LoVo (cell line): ENCODE measurements at places on chromosomes 1 and 21.

DNA sequence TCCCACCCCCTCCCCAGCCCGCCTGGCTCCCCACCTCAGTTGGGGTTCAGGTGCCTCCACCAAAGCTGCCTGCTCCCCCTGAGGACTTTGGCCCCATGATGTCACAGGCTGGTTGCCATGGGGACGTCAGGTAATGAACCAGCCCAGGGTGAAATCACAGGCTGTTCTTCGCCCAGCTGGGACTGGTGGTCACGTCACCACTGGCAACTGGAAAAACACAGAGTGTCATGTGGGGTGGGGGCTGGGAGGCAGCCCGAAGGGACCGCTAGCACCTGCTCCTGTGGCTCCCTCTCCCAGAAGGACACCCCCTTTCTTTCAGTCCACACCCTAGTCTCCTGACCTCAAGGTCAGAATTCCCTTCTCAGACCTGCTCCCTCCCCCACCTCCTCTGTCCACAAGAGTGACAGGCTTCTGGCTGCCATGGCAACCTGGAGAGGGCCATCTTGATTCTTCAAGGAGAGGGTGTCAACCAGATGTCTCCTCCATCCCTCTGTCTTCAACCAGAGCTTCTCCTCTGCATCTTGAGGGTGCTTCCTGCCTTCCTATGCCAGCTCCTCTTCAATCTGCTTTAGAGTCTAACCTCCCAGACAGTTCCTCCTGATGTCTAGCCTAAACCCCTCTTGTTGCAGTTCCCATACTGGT is 6.2 kb downstream of the FAM131C start:
- DNase-seq, result no peak

DNA sequence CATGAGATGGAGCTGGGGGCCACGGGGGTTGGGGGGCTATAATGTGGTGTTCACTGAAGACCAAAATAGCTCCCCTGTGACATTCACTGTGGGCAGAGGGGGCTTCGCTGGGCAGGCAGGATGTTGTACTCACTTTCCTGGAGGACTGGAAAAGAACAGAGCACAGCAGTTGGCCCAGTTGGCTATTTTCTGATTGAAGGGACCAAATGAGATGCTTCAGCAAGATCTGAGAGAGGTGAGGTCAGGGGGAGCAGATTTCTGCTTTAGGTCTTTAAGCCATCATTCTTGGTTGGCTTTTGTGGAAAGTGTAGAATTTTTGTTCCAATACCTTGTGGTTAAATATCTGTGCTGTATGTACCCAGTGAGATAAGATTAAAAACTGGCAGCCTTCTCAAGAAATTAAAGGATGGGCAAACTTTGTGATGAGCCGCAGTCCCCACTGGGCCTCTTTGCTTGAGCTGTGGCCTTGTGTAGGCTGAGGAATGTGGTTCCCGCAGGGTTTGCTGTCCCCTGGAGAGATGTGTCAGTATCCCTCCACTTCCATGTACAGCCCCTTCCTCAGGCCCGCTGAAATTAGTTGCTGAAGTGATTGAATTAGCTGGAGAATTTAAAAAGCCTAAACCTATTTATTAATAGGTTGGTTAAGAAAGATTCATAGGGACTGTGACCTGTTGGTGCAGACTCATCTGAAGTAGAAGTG is 80.7 kb downstream of the ATP5PO start:
- DNase-seq, result no peak

GRCh38 chr1:229296541-229296941 is 25.6 kb downstream of the RAB4A start:
- DNase-seq, result no peak

GRCh38 chr21:44297525-44298290 is 2.1 kb upstream of the PFKL start:
- DNase-seq, result peak; percentile 73

DNA sequence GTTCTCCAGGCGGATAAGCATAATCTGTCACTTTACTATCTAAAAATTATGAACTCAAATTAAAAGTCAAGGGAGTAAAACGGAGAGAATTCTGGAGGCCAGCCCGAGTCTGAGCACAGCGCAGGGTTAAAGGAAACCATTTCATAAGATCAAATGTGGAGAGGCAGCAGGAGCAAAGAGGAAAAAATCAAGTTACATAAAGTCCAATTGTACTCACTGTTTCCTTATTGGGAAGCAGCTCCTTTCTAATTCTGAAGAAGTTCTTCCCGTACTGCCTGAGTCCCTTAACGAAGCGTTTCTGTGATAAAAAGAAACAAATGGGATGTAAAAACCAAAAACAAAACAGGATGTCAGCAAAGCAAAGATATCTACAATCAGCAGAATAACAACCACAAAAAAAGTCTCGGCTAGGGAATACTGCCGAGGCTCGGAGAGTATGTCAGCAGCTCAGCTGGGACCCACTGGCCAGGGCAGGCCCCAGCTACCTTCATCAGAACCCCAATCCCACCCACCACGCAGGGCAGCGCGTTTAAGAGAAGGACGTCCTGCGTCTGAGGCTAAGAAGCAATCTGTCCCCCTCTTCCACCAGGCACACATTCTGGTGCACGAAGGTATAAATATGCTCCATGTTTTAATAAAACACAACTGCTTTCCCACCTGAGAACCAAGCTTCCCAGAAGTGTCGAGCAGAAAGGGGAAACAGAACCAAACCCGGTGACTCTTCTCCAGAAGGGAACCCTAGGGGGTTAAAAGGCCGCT is 104.8 kb downstream of the SLC45A1 start:
- no peak for DNase-seq

- no peak for DNase-seq
These were observed 30.7 kb downstream of the EIF2D start for GRCh38 chr1:206581571-206581981.

GRCh38 chr1:245605480-245606156 is 450.8 kb downstream of the KIF26B start:
- no peak for DNase-seq

GRCh38 chr1:238950784-238951183 is 435.6 kb upstream of the CHRM3 start:
- no peak for DNase-seq

GRCh38 chr1:17973694-17974093 is 133.9 kb upstream of the IGSF21 start:
- DNase-seq, result no peak

DNA sequence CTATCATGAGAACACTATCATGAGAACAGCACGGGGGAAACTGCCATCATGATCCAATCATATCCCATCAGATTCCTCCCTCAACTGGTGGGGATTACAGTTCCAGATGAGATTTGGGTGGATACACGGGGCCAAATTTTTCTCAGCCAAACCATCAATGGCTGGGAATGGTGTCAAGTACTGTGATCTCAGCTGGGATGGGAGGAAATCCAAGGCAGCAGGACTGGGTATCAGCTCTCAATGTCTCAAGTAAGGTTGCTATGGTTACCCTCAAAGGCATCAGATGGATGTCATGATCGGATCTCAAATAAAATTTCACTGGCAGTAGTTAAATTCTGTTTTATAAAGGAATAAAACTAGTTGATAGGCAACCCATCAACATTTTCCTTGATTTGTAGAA is 399.0 kb downstream of the KCNT2 start:
- no peak for DNase-seq

DNA sequence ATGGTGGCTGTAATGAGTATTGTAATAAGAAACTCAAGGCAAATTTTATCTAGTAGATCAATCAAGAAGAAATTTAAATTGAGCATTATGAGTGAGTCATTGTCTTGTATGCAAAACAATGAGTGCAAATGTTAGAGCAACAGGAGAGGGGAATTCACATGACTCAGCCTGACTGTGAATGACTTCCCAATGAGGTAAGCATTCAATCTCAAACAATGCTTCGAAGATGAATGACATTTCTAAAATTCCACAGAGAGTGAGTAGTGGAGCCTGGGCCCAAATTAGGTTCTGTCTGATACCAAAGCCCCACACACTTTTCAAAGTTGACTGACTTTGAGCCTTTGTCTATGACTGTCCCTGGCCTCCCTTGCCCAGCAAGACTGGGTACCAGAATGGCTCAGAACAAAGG is 738.0 kb downstream of the PTPRU start:
- no peak for DNase-seq

GRCh38 chr1:71081697-71082080 is 854 bp upstream of the ZRANB2 start:
- no peak for DNase-seq

DNA sequence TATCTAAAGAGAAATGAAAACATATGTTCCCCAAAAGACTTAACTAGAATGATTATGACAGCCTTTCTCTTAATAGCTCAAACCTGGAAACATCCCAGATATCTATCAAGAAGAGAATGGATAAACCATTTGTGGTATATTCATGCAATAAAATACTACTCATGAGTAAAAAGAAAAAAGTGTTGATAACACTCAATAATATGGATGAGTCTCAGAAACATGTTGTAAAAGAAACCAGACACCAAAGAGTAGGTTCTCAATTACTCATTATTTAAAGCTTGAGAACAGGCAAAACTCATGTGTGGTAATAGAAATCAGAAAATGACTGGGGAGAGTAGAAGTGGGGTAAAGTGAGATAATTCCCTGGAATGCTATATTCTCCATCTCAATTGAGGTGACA is 154.1 kb downstream of the PHTF1 start:
- no peak for DNase-seq

DNA sequence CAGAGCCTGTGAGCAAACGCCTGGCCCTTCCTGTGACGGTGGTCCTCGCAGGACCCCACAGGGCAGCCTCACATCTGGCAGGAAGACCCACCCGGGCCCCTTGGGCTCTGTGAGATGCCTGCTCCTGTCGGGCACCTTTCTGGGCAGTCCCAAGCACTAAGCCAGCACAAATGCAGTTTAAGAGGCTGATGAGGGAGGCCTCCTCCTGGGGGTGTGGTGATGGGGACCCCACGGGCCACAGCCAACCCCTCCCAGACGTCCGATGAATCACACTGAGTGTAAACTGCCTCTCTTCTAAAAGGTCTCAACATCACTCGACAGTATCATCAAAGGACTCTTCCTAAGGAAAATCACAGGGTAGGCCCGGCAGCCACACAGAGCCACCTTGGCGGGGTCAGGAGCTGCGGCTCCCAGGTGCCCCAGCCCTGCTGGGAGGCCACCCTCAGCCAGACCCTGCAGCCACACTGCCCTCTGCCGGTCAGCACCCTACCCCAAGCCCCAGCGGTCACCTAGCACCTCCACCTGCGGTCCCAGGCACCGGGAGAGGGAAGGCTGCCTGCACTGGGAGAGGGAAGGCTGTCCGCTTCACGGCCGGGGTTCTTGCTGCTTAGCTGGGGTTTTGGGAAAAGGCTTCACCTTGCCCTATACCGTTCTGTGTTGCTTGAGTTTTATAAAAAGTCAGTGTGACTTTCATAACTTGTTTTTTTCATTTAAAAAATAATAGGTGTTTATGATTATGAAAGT is 3.9 kb upstream of the PRKCZ start:
- peak; percentile 62 for DNase-seq

DNA sequence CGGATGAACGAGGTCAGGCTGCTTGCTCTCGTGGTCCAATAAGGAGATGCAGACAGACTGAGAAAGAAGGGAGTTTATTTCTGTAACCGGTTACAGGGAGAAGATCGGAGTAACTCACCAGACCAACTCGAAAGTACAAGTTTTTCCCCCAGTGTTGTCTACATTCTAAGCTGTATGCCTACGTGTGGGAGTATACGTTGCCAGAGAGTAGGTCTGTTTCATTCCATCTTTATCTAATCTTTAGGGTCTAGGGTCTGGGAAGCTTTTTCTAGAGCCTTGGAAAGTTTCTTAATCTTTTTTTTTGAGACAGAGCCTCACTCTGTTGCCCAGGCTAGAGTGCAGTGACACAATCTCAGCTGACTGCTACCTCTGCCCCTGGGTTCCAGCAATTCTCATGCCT is 4.7 kb upstream of the PADI1 start:
- DNase-seq, result no peak

- DNase-seq, result peak; percentile 93
These were observed 114.3 kb downstream of the RERE start for GRCh38 chr1:8702850-8703810.

GRCh38 chr1:53592985-53593757 is 134.0 kb downstream of the DMRTB1 start:
- DNase-seq, result no peak

DNA sequence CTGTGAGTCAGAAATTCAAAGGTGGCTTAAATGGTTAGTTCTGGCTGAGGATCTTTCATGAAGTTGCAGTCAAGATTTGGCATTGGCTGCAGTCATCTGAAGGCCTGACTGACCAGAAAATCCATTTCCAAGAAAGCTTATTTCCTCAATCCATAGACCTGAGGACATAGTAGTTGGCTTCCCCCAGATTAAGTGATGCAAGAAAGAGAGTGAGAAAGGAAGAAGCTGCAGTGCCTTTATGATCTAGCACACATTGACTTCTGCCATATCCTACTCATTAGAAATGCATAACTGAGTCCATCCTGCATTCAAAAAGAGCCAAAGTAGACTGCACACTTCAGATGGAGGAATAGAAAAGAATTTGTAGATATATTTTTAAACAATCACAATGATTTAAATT is 222.6 kb downstream of the COL24A1 start:
- no peak for DNase-seq

DNA sequence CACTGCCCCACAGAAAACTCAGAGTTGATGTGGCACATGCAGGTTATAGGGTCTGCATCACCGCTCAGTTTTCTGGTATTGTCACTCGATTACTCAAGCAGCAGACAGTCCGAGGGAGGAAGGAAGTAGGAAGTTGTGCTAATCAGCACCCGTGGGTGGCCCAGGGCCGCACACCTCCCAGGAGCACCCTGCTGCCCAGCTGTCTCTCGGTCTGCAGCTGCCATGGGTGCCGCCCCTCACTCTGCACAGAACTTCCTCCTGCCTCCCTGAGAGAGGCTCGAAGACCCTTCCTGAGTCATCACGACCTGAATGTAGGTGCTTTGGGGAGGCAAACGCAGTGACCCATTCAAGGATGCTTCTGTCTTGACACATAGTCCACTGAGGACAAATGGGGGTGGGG is 4.2 kb upstream of the TFF3 start:
- no peak for DNase-seq

- DNase-seq, result no peak
These were observed 8.9 kb upstream of the LGALS8 start for GRCh38 chr1:236514703-236515442.

- DNase-seq, result no peak
These were observed 37.1 kb upstream of the KIF21B start for GRCh38 chr1:201060586-201060985.

- DNase-seq, result no peak
These were observed 3.0 kb downstream of the FUBP1 start for GRCh38 chr1:77975907-77976306.

DNA sequence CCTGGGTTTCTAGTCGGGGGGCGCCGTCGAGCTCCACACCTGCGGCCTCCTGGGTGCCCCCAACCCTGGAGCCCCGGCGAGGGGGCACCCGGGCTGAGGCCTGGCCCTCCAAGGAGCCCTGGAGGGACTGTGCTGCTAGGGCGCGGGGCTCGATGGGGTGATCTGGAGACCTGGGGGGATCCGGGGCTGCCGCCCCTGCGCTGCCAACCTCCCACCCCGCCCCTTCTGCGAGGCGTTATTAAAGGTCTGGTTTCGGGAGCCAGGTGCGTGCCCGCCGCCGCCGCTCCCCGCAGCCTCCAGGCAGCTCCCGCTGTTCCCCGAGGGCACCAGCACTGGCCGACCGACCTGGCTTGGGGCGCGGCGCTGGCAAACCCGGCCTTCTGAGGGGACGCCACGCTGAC is 746 bp upstream of the POFUT2 start:
- no peak for DNase-seq
